ENCODE measurements at places on chromosomes 6 and 20.

GRCh38 chr6:111813237-111813636 is 60.0 kb downstream of the FYN start:
- DNase-seq = no peak

DNA sequence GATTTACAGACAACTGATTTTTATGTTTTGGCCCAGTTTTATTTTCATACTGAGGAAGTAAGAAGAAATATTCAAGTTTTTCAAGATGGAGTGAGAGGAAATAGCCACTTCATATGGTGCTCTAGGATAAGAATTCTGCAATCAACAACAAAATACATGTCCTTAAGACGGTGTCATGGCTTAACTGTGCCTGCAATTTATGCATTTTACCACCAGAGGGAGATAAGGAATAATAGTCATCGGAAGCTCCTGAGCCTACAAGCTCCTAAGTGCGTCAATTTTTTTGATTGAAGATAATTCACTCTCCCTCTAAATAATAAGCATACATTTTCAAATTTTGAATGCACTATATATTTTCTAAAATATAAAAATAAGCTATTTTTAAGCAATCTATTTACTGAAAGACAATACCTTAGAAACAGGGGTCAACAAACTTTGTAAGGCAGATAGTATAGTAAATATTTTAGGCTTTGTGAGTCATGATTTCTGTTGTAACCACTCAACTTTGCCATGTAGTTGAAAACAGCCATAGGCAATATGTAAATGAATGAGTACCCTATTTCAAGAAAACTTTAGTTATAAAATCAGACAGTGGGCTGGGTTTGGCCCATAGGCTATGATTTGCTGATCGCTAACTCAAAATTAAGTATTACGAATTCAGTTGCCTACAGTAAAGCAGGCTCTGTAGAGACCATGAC is 230.9 kb upstream of the DTNBP1 start:
- no peak for DNase-seq

DNA sequence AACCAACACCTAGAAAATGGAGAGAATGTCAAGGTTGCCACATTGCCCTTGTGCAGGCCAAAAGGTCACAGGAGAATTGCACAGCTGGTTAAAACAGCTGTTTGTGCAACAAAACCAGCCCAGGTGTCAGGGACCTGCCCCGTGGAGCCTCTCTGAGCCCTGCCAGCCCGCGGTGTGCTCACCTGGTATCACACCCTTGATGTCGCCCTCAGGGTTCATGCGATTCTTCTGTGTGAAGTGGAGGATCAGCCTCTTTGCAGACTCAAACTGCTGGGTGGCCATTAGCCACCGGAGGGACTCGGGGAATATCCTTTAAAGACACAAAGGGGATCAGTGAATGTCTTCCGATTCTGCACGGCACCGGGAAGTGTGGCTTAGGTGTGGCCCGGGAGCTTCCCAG is 39.2 kb downstream of the PSMG4 start:
- no peak for DNase-seq

DNA sequence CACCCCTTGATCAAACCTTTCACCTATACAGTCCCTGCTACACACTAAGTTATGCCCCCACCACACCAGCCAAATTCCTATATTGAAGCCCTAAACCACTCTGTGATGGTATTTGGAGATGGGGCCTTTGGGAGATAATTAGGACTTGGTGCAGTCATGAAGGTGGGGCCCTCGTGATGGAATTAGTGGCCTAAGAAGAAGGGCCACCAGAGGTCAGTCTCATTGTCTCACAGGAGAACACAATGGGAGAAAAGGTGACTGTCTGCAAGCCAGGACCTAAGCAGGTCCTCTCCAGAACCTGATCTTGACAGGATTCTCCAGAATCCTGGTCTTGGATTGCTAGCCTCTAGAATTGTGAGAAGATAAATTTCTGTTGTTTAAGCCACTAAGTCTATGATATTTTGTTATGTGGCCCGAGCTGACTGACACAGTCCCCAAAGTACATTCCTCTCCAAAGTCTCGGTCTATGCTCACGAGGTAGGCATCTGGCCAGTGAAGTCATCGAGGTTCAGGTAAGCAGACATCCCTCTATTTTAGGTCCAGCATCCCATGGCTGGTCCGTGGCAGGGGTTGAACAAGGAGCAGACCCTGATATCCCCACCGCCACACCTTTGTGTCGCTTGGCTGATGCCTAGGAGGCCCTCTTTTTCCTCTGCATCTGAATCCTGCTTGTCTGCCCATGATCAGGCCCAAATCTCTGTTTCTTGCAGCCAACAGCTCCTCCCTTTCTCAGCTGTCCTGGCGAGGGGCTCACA is 138.9 kb downstream of the NFATC2 start:
- DNase-seq = no peak

GRCh38 chr6:48068278-48069251 is 42.4 kb downstream of the PTCHD4 start:
- no peak for DNase-seq
